ENCODE measurements at places on chromosomes 2 and 18.

GRCh38 chr2:235005603-235006259, 53.9 kb downstream of the SH3BP4 start:
- DNase-seq = no peak

- no peak for DNase-seq
Measured at GRCh38 chr2:142974288-142975024, 97.0 kb downstream of the KYNU start.

DNA sequence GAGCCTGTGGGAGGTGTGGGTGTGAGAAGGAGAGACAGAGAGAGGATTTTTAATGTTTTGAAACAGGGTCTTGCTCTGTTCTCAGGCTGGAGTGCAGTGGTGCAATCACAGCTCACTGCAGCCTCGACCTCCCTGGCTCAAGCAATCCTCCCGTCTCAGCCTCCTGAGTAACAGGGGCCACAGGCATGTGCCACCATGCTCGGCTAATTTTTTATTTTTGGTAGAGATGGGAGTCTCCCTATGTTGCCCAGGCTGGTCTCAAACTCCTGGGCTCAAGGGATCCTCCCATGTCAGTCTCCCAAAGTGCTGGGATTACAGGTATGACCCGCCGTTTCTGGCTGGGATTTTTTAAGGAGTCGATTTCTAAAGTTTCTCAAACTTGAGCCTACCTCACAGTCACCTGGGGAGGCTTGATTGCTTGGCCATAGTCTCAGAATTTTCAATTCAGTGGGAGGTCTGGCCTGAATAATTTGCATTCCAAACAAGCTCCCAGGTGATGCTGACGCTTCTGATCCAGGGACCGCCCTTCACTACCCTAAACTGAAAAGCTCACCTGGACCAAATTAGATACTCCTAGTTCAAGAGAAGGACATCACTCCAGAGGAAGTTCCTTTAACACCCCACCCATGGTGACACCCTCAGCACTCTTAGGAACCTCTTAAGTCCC, 70.8 kb upstream of the SLC1A4 start:
- no peak for DNase-seq

- DNase-seq = no peak
Measured at GRCh38 chr2:189421644-189422043, 19.6 kb upstream of the WDR75 start.

GRCh38 chr2:178962152-178962551, 87.8 kb downstream of the CCDC141 start:
- no peak for DNase-seq

GRCh38 chr2:15919716-15920434, 20.5 kb upstream of the MYCN start:
- no peak for DNase-seq

All from activated T-cell treated with anti-CD3 and anti-CD28 coated beads, Interleukin-2, amount 50 U/mL, for 72 hours (primary cell).